Gastroesophageal sphincter (tissue), 4 donors: ENCODE measurements at places on chromosomes 7 and 10. TPM values are rescaled to one million over a fixed set of nuclear protein-coding genes. Genes with fewer than 3 reads are reported as not detected.

DNAH11 gene
- 31.8 TPM for total RNA-seq

ETV1 gene
- 10.3 TPM for total RNA-seq

CACNA2D1 gene
- 30.6 TPM for total RNA-seq

CTAGE8 gene
- not detected for total RNA-seq

RBP4 gene
- total RNA-seq: not detected

NUTM2E gene
- total RNA-seq: not detected

PSD gene
- 30.6 TPM for total RNA-seq

SFXN2 gene
- total RNA-seq: 0.45 TPM

OR6B1 gene
- total RNA-seq: not detected

CYP2W1 gene
- not detected for total RNA-seq

DNA sequence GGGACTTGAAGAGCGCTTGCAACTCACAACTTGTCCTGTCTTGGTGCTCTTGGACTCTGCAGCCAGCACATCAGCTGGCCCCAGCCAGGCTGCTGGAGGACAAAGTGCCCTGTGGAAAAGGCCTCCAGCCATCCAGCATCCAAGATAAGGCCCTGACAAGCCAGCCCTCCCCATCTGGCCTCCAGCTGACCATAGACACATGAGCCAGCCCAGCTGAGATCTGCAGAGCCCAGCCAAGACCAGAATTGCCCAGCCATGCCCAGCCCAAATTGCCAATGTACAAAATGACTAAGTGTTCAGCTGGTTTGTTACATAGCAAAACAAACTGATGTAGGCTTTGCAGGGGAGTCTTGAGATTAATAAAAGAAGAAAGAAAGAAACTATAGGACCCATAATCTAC is 36.0 kb upstream of the FRMD4A start:
- ATAC-seq: no peak

DNA sequence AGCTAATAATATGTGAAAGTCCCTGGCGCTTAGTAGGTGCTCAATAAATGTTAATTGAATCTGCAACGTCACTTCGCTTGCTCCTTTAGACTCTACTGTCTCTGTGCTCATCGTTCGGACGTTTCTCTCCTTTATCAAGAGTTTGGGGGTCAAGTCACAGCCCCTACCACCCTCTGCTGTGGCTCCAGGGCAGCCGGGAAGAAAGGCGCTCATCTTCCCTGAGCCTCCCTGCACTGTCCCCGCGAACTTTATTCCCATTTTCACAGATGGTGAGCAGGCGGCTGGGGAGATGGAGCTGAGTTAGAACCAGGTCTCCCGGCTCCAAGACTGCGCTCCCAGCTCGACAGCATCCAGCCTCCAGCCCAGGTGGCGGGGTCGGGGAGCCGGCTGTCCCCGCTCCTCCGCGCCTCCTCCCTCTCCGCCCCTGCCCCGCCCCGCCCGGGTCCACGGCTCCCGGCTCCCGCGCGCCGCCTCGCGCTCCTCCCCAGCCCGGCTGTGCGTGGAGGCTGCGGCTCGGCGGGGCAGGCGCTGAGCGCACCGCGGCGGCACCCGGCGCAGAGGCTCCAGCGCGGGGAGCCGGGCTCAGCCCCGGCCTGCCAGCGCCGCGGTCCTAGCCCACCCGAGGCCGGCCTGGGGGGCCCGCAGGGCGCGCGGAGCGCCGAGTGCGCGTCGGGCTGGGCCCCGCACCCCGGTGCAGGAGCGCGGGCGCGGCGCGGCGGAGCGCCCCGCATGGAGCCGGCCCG is at the start of gene CLEC2L:
Gene CLEC2L, plus strand, starts transcription at position 487 of the 743 bp plus-strand sequence. Its CDS starts 243 bp downstream, at position 730.
- peak; percentile 36 for ATAC-seq

DNA sequence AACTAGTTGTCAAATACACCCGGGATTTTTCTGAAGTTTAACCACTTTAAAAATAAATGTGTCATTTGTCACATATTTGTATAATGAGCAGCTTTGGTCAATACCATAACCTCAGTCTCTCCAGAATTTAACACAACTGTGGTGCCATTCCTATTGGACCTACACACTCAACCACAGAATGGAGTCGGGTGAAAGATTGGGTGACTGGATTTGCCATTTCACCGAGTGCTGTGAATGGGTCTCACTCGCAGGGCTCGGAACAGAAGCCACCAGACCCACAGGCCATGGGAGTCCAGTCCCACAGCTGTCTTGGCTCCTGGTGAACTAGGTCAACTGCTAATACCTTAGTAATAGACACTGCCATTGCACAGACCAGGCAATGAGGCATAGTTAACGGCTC is 298.4 kb downstream of the CCDC3 start:
- ATAC-seq: no peak

GRCh38 chr10:30007406-30007805 is 52.0 kb downstream of the JCAD start:
- ATAC-seq: no peak

- ATAC-seq: no peak
Measured at GRCh38 chr7:55244006-55244745, 121.0 kb upstream of the LANCL2 start.

- peak; percentile 78 for ATAC-seq
Measured at GRCh38 chr7:130921391-130922180, 187.6 kb upstream of the KLF14 start.

GRCh38 chr7:5704534-5704922 is 76.9 kb downstream of the RNF216 start:
- peak; percentile 84 for ATAC-seq

DNA sequence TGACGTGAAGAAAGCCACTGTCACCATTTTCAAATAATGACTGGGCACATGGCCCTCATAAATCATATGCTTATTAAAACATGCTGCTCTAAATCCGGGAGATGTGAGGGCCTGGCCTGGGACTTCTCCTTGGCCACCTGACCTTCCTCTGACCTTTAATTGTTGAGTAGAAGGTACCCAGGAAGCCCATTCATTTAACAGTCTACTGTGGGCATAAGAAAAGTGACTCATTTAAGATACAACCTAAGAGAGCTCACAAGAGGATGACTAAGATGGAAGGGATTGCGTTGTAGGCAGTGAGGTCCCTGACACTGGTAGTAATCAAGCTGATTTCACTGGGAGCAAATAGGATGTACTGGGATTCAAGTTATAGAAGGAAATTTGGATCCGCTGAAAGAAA is 203.4 kb upstream of the GPR26 start:
- no peak for ATAC-seq

- no peak for ATAC-seq
Measured at GRCh38 chr7:68207676-68208075, 1211.0 kb downstream of the TYW1 start.

DNA sequence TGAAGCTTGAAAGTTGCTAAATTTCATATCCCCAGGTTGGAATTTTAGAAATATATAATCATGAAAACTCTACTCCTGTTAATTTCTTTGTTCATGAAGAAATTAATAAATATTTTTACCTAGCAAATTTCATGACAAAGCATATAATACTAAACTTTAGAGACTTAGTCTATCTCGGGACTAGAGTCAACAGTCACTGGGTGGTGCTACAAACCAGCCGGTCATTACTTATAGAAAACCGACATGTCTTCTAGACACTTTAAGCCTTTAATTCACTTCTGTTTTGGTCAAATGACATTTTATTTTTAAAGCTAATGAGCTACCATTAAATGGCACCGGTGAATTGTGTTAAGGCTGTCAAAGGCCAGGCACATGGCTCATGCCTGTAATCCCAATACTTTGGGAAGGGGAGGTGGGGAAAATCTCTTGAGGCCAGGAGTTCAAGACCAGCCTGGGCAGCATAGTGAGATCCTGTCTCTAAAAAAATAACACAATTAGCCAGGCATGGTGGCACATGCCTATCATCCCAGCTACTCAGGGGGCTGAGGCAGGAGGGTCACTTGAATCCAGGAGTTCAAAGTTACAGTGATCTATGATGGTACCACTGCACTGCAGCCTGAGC is 270.1 kb downstream of the CACNA2D1 start:
- no peak for ATAC-seq

GRCh38 chr10:78849731-78850130 is 219.0 kb upstream of the ZMIZ1 start:
- no peak for ATAC-seq

DNA sequence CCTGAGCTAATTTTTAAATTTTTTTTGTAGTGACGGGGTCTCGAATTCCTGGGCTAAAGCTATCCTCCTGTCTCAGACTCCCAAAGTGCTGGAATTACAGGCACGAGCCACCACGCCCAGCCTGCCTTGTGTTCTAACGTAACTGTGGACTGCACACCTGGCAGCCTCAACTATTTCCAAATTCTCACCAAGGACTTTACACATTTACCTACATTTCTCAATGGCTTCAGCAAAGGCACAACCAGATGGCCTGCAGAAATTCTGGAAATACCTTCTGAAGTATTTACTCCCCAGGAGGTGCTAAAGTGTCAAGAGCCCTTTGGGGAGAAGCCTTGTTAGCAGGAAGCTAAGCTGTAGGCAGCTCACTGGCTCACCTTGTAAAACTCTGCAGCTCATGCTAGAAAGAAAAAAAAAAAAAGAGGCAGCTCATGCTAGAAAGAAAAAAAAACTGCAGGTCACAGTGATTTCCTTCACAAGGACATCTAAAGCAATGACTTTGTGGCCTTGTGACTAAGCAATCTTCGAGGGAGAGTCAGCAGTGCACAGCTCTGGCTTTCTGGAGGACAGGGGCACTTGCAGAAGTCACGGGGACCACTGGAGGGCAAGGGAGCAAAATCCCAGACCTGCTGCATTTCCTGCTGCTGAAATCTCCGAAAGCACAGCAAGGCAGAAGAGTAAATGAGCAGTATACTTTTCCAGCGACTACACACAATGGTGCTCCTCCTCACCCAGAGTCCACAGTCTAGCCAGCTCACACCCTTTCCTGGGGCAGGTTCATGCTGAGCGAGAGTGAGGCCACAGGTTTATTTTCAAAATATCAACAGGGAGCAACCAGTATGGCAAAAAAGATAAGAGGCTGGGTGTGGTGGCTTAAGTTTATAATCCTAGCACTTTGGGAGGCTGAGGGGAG is 40.4 kb downstream of the BAIAP2L1 start:
- ATAC-seq: no peak

GRCh38 chr10:113518816-113519591 is 33.8 kb upstream of the HABP2 start:
- no peak for ATAC-seq

DNA sequence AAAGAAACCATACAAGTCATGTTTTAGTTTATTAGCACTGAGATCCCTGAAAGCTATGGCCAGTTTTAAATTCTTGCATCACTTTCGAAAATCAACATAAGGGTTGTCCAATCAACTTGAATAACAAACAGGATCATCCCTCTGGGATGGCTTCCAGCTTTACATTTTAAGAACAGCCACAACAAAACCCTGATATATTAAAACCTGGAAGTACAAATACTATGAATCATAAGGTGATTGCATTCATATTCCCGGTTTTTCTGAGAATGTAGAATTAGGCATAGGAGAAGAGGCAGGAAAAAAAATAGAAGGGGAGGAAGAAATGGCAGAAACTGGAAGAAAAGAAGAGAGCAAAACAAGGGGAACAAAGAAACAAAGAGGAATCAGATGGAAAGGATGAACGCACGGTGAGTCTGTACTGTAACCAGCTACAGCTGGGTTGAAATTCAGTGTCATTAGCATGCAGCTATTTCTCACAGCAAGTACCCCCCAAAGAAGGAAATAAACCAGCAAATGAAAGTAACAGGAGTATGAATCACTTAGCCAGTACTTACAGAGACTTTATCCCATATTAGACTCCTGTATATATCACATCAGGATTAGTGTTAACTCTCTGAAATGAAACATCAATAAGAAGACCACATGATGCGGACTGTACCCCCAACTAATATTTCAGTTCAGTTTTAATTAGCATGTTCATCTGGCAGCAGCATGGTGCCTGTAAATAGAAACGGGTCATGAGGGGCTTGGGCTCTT is 301.3 kb downstream of the RNLS start:
- no peak for ATAC-seq

GRCh38 chr7:98855610-98856422 is 14.0 kb downstream of the TMEM130 start:
- no peak for ATAC-seq

DNA sequence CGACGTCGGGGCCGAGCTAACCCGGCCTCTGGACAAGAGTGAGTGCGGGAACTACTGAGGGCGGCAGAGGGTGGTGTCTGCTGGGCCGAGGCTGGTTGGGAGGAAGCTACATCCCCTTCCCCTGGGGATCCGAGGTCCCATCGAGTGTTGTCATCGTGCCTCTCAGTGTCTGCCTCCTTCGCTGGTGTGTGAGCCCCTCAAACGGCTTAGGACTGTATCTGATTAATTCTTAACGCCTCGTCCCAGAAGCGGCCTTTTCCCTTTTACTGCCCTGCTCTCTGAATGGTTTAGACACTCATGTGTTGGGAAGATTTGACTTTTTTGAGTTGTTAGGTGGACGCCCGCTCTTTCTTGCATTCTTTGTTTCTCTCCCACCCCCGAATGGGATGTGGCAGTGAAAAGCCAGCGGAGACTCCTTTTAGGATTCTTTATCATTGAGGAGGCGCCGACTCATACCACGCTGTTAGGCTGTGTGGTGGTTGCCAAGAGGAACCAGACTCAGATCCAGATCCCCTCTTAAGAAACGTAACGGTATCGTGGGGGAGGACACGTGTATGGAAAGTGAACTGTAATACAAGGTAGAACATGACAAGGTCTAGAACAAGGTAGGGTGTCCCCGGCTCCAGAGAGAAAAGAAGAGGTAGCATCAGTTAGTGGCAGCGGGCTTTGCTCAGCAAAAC is 631 bp downstream of the SUPV3L1 start:
- ATAC-seq: no peak

DNA sequence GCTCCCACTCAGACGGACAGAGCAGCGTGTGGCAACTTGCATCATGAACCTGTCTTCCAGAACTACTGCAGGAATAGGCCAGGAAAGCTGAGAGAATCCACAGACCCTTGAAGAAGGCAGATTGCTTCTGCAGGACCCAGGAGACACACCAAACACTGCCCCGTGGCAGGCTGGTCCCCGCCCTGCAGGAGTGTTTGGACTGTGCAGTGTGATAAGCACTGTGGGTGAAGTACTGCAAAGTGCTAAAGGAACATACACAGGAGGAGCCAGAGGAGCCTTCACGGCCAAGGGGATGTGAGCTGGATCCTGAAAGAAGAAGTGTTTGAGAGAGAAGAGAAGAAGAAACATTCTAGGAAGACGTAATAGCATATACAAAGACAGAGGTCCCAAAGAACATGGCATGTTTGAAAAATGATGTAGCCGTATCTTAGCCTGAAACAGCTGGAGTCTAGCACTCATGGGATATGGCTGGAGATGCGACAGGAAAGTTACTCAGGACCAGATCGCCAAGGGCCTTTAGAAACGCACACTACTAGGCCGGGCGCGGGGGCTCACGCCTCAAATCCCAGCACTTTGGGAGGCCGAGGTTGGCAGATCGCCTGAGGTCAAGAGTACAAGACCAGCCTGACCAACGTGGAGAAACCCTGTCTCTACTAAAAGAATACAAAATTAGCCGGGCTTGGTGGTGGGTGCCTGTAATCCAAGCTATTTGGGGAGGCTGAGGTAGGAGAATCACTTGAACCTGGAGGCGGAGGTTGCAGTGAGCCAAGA is 96.9 kb upstream of the RHEB start:
- ATAC-seq: no peak

- no peak for ATAC-seq
Measured at GRCh38 chr10:78947226-78947625, 121.5 kb upstream of the ZMIZ1 start.
